Large intestine (tissue), 12 donors: ENCODE measurements at places on chromosomes 3 and 15. TPM values are rescaled to one million over a fixed set of nuclear protein-coding genes. Genes with fewer than 3 reads are reported as not detected.

- peak overlapping the region; percentile 42 for H3K27ac ChIP-seq
- no peak overlapping the region for H3K4me3 ChIP-seq
- H3K4me1 ChIP-seq: peaks cover 18% of the 10 kb centered on the region
Measured at GRCh38 chr3:123783811-123784210, 100.3 kb downstream of the MYLK start.

DNA sequence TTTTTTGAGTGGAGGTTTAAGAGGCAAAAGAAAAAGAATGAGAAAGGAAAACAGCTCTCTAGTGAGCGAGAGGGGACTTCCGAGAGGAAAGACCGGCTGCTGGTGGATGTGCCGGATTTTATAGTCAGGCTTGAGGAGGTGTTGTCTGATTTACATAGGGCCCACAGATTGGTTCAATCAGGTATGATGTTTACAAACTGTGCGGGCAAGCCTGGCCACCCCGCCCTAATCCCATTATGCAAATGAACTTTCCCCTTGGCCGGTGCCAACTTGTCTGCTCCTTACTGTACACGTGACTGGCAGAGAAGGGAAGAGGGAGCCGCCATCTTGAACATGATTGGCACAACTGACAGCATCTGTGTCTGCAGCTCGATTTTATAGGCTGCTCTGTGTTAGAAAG lies 44.7 kb downstream of the FAM43A start:
- DNase-seq: peak; percentile 38
- no peaks in the 10 kb centered on the region for H3K27me3 ChIP-seq
- no peak overlapping the region for H3K27ac ChIP-seq
- peaks cover 3% of the 10 kb centered on the region for H3K4me1 ChIP-seq

- H3K27me3 ChIP-seq: peaks cover 34% of the 10 kb centered on the region
- peak; percentile 32 for DNase-seq
- H3K4me3 ChIP-seq: no peak overlapping the region
Measured at GRCh38 chr3:39260957-39261356, 18.9 kb downstream of the CX3CR1 start.

Gene AMT
- 42.3 TPM for polyA plus RNA-seq

GRCh38 chr3:116056280-116056679 lies 389.0 kb downstream of the LSAMP start:
- H3K4me3 ChIP-seq: no peak overlapping the region
- no peaks in the 10 kb centered on the region for H3K4me1 ChIP-seq
- no peaks in the 10 kb centered on the region for H3K36me3 ChIP-seq
- no peak overlapping the region for H3K27ac ChIP-seq

GRCh38 chr3:16354291-16354690 lies 89.3 kb downstream of the OXNAD1 start:
- no peak overlapping the region for H3K4me3 ChIP-seq
- no peaks in the 10 kb centered on the region for H3K27me3 ChIP-seq
- H3K27ac ChIP-seq: no peak overlapping the region
- peaks cover 8% of the 10 kb centered on the region for H3K36me3 ChIP-seq

DNA sequence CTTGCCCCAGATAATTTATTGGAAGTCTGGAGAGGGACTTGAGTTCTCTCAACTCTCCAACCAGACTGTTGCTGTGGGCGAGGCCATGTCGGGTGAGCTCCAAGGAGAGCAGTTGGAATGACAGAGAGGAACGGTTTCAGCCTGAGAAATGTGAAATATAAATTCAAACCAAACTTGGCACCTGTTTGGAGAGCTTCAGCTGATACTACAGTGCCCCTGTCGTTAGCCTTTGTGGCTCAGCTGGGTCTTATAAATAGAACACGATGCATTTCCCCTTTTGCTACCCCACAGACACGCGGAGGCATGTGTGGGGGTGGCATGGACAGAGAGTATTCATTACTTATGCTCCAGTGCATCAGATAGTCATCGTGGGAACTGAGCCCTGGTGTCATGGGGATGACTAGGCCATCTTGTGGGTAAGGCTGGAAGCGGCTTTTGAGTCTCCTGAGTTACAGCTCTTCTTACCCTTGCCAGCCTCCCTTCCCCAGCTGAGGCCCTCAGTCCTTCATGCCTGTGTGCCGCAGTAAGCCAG lies 15.6 kb downstream of the SMAD3 start:
- peaks cover 23% of the 10 kb centered on the region for H3K4me1 ChIP-seq
- H3K4me3 ChIP-seq: no peak overlapping the region
- H3K27ac ChIP-seq: no peak overlapping the region
- H3K27me3 ChIP-seq: no peaks in the 10 kb centered on the region

DNA sequence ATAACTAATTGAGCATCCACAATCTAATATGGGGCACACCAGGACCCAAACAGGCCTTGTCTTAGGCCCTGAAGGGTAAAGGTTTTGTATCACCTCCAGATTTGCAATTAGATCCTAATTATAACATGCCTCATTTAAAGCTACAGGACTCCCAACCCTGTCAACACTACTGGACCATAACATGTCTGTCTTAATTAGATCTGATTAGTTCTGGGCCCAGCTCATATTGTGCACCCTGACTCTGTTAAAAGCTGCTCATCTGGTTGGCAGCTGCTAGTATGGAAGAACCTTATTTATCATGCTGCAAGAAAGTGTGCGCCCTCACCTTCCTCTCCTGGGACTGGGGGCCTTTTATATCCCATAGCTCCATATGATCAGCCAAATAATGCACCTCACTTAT lies 457.8 kb downstream of the ROBO1 start:
- H3K4me1 ChIP-seq: no peaks in the 10 kb centered on the region
- no peak overlapping the region for H3K4me3 ChIP-seq
- H3K27ac ChIP-seq: no peak overlapping the region
- DNase-seq: no peak
- no peaks in the 10 kb centered on the region for H3K27me3 ChIP-seq
- no peaks in the 10 kb centered on the region for H3K36me3 ChIP-seq

DNA sequence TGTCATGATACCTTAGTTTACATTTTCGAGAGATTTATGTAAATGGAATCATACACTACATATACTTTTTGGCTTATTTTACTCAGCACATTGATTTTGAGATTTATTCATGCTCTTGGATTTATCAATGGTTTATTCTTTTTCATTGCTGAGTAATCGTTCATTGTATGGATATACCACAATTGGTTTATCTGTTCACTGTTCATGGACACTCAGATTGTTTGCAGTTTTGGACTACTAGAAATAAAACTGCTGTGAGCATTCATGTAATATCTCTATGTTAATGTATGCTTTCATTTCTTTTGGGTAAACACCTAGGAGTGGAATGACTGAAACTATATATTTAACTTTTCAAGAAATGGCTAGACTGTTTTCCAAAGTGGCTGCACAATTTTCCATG lies 550.9 kb upstream of the ADAMTS9 start:
- no peaks in the 10 kb centered on the region for H3K36me3 ChIP-seq
- no peak for DNase-seq
- no peaks in the 10 kb centered on the region for H3K27me3 ChIP-seq
- H3K4me1 ChIP-seq: no peaks in the 10 kb centered on the region
- H3K27ac ChIP-seq: no peak overlapping the region

Gene VEPH1
- polyA plus RNA-seq: 0.63 TPM

DNA sequence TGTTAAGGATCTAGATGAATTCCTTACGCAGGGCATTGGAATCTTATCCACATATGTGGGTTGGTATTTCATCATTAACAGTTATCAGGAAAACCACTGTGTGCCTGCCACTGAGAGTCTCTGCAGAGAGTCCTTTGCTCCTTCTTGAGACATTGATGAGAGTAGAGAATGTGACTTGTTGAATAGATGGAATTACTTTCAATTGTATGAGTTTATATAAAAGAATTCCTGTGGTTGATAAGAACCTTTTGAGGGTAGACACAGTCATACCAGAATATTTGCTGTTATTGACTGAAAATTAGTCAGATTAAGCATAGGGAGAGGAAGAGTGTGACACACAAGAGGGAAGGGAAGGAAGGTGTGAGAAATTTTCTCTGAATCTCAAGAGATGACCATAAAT lies 30.8 kb downstream of the ARHGEF26 start:
- no peak overlapping the region for H3K27ac ChIP-seq
- peaks cover 4% of the 10 kb centered on the region for H3K36me3 ChIP-seq
- H3K4me3 ChIP-seq: no peak overlapping the region
- no peaks in the 10 kb centered on the region for H3K27me3 ChIP-seq
